Epithelial cell of esophagus (primary cell): ENCODE measurements at places on chromosomes 1 and 21.

DNA sequence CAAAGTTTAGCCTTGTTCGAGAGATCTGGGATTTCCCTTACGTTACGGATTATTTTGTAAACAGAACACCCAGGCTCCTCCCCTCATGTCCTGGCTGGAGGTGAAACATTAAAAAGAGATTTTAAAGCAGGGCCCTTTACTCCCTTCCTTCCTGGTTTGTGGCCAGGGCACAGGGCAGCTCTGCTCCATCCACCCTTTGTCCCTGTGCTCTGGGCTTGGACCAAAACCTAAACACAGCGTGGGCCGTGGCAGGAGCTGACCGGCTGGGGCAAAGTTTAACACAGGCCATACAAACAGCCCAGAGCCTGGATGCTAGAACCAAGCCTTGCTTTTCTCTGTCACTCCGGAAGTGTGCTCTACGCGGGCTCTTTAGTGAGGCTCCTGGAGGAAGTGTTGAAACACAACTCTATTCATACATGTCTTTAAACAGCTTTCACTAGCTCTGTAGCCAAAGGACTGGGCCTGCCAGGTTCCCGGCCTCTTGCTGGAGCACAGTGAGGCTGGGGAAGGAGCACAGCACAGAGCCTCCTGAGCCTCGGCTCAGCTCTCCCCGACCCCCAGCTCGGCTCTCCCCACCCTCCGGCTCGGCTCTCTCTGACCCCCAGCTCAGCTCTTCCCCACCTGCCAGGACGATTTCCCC lies 84.7 kb downstream of the PDE9A start:
- no peak for DNase-seq

- DNase-seq: no peak
Measured at GRCh38 chr1:91876781-91877573, 9.0 kb downstream of the TGFBR3 start.

DNA sequence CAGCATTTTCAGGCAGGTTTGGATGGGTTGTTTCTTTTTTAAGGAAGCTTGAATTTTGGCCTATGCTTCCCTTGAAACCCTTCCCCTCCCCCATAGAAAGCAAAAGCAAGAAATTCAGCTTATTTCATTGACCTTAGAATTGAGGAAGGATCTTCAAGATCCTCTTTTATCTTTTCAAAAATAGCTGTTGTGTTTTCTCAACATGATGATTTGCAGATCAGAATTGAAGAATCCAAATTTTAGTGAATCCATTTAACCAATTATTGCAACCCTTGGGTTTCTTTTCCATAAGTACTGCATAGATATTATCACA lies 73.7 kb downstream of the LRRC8C start:
- no peak for DNase-seq

GRCh38 chr21:22395965-22396364 lies 1397.8 kb downstream of the NCAM2 start:
- DNase-seq: no peak

DNA sequence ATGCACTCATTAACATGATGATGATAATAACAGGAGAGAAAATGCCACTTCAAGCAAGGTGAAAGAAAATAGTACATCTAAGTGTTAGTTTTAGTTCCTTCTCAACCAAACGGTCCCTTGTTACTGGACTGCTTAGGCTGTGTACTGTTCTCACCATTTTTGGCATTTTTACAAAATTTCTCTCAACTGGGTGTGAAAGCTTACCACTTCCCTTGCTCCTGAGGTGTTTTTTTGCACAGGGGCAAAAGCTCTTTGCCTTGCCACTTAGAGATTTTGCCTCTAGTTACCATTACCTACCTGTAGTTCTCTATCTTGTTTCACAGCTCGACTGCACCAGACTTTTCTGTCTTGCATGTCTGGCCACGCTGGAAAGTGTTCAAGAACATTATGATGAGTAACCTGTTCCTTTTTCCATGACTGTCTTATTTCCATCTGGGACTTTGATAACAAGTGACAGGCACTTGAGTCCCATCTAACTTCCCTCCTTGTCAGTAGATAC lies 10.7 kb downstream of the NEK7 start:
- DNase-seq: peak; percentile 82

DNA sequence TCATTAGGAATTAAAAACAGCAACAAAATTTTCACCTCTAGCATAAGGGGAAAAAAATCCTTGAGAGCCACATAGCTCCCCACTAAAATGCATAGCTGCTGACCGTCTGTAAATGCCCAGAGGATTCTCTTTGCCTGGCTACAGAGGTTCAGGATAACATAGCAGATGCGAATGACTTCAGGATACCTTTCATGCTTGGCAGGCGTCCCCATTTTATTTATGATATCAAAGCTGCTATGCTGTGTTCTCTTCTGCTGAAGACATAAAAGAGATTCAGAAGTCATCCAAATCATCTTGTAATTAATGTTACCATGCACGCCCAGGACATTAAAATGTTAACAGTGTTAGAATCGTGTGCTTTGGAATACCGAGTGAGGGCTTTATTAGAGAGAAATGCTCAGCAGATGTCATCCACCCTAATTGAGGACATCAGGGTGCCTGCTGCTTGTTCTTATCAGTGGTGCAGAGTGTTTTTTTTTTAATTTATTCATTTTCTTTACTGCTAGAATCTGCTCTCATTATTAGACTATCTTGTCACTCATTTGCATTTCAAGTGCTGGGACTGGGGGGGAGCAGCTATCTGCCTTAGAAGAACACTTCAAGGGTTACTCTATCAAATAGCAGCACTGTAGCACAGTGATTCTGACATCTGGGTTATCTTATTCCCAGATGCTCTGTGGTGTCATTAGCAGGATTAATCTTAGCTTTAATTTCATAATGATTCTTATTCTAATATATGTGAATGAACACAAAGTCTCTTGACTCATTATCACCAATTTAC lies 139.5 kb downstream of the ZNF326 start:
- no peak for DNase-seq

DNA sequence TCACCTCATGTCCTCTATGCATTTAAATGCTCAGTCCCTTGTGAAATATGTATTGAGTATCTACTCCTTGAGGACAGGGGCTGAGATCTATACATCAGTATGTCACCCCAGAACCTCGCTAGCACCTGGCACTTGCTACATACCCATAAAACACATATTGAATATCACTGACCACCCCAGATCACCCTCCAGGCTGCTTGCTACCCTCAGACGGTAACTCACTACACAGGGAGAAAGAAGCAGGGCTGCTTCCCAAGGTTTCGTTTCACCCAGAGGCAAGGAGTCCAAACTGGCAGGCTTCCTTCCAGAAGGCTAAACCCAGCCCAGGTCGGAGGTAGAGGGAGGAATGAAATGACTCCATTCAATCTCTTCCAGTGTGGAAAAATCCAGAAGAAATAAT lies 8.5 kb downstream of the INKA2 start:
- DNase-seq: no peak

- peak; percentile 88 for DNase-seq
Measured at GRCh38 chr1:15153184-15153841, at the start of gene TMEM51. Gene TMEM51 (plus strand): TSS chr1:15153747. CDS start chr1:15215088, 61,341 bp downstream.

- no peak for DNase-seq
Measured at GRCh38 chr21:31974454-31974985, 101.7 kb downstream of the HUNK start.

DNA sequence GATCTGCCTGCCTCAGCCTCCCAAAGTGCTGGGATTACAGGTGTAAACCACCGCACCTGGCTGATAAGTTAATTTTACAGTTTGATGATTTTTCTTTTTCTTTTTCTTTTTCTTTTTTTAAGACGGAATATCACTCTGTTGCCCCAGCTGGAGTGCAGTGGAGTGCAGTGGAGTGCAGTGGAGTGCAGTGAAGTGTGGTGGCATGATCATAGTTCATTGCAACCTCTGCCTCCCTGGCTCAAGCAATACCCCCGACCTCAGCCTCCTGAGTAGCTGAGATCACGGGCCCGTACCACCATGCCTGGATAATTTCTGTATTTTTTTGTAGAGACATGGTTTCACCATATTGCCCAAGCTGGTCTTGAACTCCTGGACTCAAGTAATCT lies 84.4 kb upstream of the CXADR start:
- no peak for DNase-seq

GRCh38 chr1:214331827-214332423 lies 51.0 kb downstream of the SMYD2 start:
- DNase-seq: peak; percentile 76

- DNase-seq: no peak
Measured at GRCh38 chr1:43267291-43267805, 2.4 kb upstream of the TMEM125 start.

DNA sequence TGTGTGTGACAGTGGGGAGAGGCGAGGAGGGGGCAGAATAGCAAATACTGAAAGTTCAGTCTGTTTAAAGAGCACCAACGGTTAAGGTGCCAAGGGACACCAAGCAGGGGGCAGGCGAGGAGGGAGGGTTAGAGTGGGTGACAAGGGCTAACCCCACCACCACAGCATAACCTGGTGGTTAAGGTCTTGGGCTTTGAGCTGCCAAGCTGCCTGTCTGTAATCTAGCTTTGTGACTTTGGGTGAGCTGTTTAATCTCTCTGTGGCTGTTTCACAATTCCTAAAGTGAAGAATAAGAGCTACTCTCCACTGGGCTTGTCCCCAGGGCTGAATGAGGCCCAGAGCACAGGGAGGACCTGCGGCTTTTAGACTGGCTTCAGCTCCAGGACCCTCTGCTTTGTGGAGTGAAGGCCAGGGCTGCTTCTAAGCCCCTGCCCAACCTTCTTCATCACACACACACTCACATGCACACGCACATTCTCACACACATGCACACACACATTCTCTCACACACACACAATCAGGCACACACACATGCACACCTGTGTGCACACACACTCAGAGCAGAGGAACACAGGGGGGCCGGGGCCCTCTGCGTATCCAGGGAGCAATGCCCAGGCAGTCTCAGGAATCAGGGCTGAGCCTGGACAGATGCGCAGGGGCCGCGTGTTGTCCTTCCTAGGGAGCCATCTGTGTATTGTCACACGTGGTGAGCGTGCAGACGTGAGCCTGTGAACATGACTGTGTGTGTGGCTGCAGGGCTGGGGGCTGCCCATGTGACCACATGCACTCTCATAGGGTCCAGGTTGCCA lies 101.6 kb upstream of the TARDBP start:
- DNase-seq: no peak

GRCh38 chr1:210446479-210446878 lies 117.8 kb downstream of the HHAT start:
- DNase-seq: no peak

- DNase-seq: peak; percentile 80
Measured at GRCh38 chr1:32273391-32274208, 18.3 kb upstream of the HDAC1 start.

DNA sequence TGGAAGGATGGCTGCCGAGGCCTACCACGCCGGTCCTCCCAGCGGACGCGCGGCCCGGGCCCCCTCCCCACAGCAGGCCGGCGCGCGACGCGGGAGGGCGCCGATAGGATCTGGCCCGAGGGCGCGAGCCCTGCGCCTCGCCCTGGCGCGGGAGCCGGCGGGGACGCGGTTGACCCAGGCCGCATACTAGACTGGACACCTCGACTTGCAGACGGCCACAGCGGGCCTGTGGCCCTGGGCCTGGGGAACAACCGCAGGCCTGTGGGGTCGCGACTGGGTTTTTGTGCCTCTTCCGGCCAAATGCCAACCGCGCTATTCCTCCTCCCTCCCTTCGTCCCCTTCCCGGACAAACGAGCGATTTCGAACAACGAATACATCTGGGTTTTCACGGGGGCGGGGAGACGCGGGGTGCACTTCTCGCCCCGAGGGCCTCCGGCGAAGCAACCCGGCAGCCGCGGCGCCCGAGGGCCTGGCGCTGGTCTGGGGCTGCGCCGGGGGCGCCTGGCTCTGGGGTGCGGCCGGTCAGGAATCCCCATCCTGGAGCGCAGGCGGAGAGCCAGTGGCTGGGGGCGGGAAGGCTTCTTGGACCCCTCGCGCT lies 2.4 kb downstream of the NHLH2 start:
- no peak for DNase-seq

DNA sequence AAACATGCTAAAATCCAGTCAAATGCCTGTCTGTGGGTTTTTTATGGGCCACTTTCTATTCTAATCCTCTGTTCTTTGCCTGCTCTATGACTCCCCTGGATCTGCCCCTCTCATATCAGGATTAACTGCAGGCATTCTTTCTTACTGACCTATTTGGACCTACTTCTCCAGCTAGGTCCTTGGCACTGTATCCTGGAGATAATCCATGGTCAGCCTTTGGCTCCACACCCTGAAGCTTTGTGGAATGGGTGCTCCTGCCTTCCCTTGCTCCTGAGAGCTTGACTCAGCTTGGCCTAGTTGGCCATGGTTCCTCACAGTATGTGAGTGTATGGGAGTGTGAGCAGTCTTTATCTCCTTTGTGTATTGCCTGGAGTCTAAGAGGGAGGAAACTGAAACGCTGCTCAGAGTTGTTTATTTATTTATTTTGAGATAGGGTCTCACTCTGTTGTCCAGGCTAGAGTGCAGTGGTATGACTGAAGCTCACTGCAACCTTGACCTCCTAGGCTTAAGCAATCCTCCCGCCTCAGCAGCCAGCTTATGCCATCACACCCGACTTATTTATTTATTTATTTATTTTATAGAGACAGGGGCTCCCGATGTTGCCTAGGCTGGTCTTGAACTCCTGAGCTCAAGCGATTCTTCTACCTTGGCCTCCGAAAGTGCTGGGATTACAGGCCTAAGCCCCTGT lies 28.7 kb upstream of the CDC14A start:
- no peak for DNase-seq

DNA sequence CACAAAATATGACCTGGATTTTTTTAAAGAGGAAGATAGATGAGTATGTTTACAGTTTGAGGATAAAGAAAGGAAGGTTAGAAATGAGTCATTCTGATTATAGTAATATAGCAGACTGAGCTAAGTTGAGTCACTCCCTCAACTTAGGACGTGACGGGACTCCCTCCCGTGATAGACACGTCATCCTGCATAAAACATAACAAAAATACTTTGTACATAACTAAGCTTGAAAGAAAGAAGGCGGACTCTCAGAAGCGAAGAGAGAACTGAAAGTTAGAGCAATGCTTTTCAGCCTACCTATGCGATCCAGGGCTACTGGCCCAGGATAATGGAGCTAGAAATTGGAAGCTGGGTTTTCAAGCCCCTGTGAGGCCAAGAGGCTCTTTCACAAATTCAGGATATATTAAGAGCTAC lies 53.0 kb upstream of the DESI2 start:
- peak; percentile 96 for DNase-seq
